HCT116 (cell line): ENCODE measurements at places on chromosomes 12 and 14.

DNA sequence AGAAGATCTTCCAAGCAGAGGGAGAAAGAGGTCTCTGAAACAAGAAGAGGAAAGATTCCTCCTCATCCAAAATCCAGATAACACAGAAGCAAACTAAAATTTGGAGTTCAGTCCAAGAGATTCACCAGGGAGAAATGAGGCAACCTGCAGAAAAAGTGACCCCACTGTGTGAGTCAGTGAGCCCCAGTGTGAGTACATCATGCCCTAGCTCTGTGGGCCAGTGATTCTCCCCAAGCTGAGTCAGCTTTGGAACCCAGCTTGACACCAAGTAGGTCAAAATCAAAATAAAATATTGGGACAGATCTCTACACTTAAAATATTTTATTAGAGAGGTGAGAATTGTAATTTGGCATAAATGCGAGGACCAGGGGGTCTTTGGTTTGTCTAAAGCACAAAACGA lies 17.2 kb downstream of the CLEC2B start:
- no peak overlapping the region for H3K4me3 ChIP-seq
- no peak overlapping the region for H3K27ac ChIP-seq
- H3K36me3 ChIP-seq, result no peaks in the 10 kb centered on the region
- H3K27me3 ChIP-seq, result peaks cover 64% of the 10 kb centered on the region

GRCh38 chr12:65055859-65056258 lies 65.2 kb downstream of the WIF1 start:
- H3K27me3 ChIP-seq, result peaks cover 8% of the 10 kb centered on the region; the same call in 1 of the 2 replicates
- no peaks in the 10 kb centered on the region for H3K4me1 ChIP-seq
- no peak overlapping the region for H3K4me3 ChIP-seq
- no peaks in the 10 kb centered on the region for H3K36me3 ChIP-seq

DNA sequence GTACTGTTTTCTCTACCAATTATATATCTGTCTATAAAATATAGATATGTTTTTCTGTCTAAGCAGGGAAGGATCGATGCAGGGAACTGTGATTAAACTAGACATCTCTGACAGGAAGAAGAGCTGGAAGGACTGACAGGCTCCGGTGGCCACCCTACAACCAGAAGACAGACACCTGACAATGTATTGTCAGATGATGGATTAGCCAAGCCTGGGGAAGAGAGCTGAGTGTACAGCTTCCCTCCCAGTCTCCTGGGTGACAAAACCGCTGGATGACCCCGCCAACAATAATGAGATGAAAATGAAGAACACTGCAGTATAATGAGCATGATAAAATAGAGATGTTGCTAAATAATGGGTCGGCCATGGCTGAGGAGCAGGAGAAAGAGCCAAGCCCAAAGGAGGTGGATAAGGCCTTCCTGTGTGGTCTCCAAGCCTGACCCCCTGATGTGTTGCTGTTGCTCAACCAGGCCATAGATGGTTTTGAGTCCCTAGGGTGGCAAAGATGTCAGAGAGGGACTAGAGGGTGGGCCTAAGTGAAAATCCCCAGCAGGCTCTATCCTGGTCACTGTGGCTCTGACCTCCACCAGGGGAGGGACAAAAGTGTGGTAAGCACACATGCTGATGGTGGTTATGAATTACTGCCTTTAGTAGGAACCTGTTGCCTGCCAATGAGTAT lies 28.2 kb downstream of the DHRS2 start:
- peaks cover 5% of the 10 kb centered on the region; the same call in 1 of the 2 replicates for H3K27me3 ChIP-seq
- no peak for DNase-seq
- H3K27ac ChIP-seq, result no peak overlapping the region

- no peak overlapping the region for H3K27ac ChIP-seq
- no peak for DNase-seq
- H3K36me3 ChIP-seq, result no peaks in the 10 kb centered on the region
- peaks cover 28% of the 10 kb centered on the region for H3K27me3 ChIP-seq
- no peaks in the 10 kb centered on the region for H3K4me1 ChIP-seq
These were observed 8.1 kb downstream of the OR10G2 start for GRCh38 chr14:21626491-21627230.

GRCh38 chr12:132561427-132562156 lies 48.8 kb downstream of the LRCOL1 start:
- peaks cover 18% of the 10 kb centered on the region; the same call in 1 of the 2 replicates for H3K4me1 ChIP-seq
- peak overlapping the region; percentile 96 for H3K27ac ChIP-seq
- no peaks in the 10 kb centered on the region; the same call in 1 of the 2 replicates for H3K36me3 ChIP-seq
- no peak for DNase-seq
- H3K27me3 ChIP-seq, result no peaks in the 10 kb centered on the region
- H3K4me3 ChIP-seq, result peak overlapping the region; percentile 87

- H3K4me1 ChIP-seq, result no peaks in the 10 kb centered on the region
- no peak for DNase-seq
- H3K27ac ChIP-seq, result no peak overlapping the region
- no peak overlapping the region for H3K4me3 ChIP-seq
These were observed 88.7 kb upstream of the DHRS4 start for GRCh38 chr14:23864861-23865260.

DNA sequence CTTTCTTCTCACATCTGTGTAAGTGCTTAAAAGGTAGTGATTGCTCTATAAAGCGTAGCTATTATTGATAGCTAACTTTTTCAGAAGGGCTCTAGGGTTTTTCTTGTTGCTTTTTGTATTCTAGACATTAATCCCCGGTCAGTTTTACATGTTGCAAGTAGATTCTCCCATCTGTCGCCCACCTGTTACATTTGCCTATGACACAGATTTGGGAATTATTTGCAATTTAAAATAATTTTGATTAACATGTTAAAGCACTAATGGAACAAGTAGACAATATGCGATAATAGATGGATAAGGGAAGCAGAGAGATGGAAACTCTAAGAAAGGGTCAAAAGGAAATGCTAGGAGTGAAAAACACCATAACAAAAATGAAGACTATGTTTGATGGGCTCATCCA lies 44.5 kb downstream of the DIO3 start:
- DNase-seq, result no peak
- peaks cover 47% of the 10 kb centered on the region for H3K27me3 ChIP-seq
- no peak overlapping the region for H3K27ac ChIP-seq

GRCh38 chr12:26821212-26821701 lies 11.7 kb downstream of the ITPR2 start:
- H3K36me3 ChIP-seq, result no peaks in the 10 kb centered on the region
- no peaks in the 10 kb centered on the region for H3K27me3 ChIP-seq
- no peak overlapping the region for H3K27ac ChIP-seq
- no peak overlapping the region for H3K4me3 ChIP-seq
- DNase-seq, result no peak
- H3K4me1 ChIP-seq, result no peaks in the 10 kb centered on the region; the same call in 1 of the 2 replicates

GRCh38 chr12:41339784-41340183 lies 151.7 kb downstream of the PDZRN4 start:
- H3K27ac ChIP-seq, result no peak overlapping the region
- H3K36me3 ChIP-seq, result no peaks in the 10 kb centered on the region
- no peak overlapping the region for H3K4me3 ChIP-seq
- DNase-seq, result no peak
- H3K4me1 ChIP-seq, result no peaks in the 10 kb centered on the region
- no peaks in the 10 kb centered on the region for H3K27me3 ChIP-seq

GRCh38 chr14:99664937-99665273 lies 19.2 kb upstream of the CYP46A1 start:
- DNase-seq, result no peak
- no peak overlapping the region for H3K4me3 ChIP-seq
- no peaks in the 10 kb centered on the region for H3K27me3 ChIP-seq
- no peak overlapping the region for H3K27ac ChIP-seq

DNA sequence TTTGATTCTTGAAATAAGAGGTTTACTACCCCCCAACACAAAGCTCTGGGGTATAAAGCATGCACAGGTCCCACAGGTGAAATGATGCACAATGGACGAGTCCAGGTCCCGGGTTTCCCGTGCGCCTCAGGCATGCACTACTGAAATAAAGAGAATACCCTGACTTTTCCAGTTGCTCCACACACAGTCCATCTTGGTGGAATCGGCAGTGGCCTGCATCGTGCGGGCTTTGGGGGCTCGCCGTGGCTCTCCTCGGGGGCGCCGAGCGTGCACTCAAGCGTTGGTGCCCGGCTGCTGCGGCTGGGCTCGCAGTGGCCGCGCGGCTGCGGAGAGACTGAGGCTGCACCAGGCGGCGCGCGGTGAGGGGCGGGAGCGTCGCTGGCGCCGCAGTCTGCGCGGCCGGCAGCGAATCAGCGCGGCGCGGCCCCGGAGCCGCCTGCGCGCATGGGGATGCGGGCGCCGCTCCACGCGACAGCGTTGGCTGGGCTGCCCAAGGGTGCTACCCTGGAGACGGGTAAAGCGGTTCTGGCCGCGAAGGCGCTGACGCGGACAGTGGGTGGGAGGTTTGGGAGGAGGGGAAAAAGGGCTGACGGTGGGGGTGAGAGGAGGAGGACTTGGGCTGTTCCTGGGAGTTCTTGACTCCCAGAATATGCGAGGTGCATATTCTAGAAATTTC lies 53.8 kb upstream of the CCDC175 start:
- no peak overlapping the region for H3K4me3 ChIP-seq
- no peak for DNase-seq
- H3K27me3 ChIP-seq, result no peaks in the 10 kb centered on the region
- no peaks in the 10 kb centered on the region for H3K4me1 ChIP-seq

GRCh38 chr14:89267656-89268055 lies 149.4 kb downstream of the FOXN3 start:
- no peak overlapping the region for H3K27ac ChIP-seq
- no peaks in the 10 kb centered on the region for H3K36me3 ChIP-seq
- no peak overlapping the region for H3K4me3 ChIP-seq
- H3K27me3 ChIP-seq, result no peaks in the 10 kb centered on the region
- no peaks in the 10 kb centered on the region for H3K4me1 ChIP-seq
- DNase-seq, result no peak

- H3K4me1 ChIP-seq, result no peaks in the 10 kb centered on the region; the same call in 1 of the 2 replicates
- H3K27ac ChIP-seq, result no peak overlapping the region
- no peak overlapping the region for H3K4me3 ChIP-seq
These were observed 69.4 kb downstream of the ATXN2 start for GRCh38 chr12:111529424-111530368.

- DNase-seq, result peak; percentile 51
- H3K4me3 ChIP-seq, result no peak overlapping the region
- H3K27me3 ChIP-seq, result no peaks in the 10 kb centered on the region
- H3K27ac ChIP-seq, result no peak overlapping the region
These were observed 20.5 kb upstream of the TESC start for GRCh38 chr12:117119592-117120198.

DNA sequence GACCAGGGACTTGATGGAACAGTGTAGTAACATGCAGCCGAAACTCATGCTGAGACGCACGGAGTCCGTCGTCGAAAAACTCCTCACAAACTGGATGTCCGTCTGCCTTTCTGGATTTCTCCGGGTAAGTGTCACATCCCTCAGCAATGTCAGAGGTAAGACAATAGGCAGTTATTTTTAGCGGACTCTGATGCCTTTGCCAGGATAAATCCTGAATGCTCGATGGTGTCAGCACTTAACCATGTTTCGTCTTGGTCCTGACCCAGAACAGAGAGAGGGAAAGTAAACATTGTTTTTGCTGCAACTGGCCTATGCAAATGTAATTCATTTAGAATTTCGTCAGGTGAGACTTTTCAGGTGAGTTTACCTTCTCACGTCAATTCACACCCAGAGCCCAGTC lies 112.3 kb downstream of the PLXNC1 start:
- H3K4me3 ChIP-seq, result no peak overlapping the region
- DNase-seq, result no peak
- no peaks in the 10 kb centered on the region for H3K27me3 ChIP-seq
- no peak overlapping the region for H3K27ac ChIP-seq
- H3K4me1 ChIP-seq, result peaks cover 21% of the 10 kb centered on the region
- H3K36me3 ChIP-seq, result no peaks in the 10 kb centered on the region

GRCh38 chr12:131012279-131013069 lies 58.8 kb downstream of the ADGRD1 start:
- H3K27ac ChIP-seq, result no peak overlapping the region
- no peak for DNase-seq
- no peaks in the 10 kb centered on the region for H3K36me3 ChIP-seq
- H3K4me3 ChIP-seq, result no peak overlapping the region
- H3K27me3 ChIP-seq, result no peaks in the 10 kb centered on the region
- no peaks in the 10 kb centered on the region for H3K4me1 ChIP-seq

DNA sequence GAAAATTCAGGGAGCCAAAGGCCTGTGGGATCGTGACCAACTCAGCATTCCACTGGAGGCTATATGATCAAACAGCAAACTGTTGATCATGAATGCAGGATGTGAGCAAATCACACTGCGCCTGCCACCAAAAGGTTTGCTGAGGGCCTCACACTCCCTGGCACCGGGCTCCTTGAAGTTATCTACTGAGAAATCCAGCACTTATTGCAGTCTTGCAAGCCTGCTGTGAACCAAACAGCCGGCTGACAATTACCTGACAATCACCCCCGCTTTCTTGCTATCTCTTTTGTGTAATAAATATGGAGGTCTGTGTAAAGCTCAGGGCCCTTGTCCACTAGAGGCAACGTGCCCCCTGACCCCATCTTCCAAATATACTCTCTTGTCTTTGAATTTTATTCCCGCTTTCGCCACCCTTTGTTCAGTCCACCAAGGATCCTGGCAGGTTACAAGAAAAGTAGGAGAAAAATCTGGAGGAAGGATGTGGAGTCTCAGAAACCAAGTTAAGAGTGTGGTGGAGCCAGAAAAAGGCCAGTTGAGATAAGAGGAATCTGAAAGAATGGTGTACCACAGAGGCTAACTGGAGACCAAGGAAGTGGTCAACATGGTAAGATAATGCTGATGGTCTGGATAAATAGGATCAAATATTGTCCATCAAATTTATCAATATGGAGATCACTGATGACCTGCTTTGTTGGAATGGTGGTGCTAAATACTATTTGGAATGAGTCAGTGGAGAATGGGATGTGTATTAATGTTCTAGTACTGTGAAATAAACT lies 229.2 kb downstream of the ALX1 start:
- no peaks in the 10 kb centered on the region for H3K36me3 ChIP-seq
- no peak overlapping the region for H3K27ac ChIP-seq
- no peak for DNase-seq
- no peaks in the 10 kb centered on the region for H3K4me1 ChIP-seq
- H3K4me3 ChIP-seq, result no peak overlapping the region
- no peaks in the 10 kb centered on the region for H3K27me3 ChIP-seq

DNA sequence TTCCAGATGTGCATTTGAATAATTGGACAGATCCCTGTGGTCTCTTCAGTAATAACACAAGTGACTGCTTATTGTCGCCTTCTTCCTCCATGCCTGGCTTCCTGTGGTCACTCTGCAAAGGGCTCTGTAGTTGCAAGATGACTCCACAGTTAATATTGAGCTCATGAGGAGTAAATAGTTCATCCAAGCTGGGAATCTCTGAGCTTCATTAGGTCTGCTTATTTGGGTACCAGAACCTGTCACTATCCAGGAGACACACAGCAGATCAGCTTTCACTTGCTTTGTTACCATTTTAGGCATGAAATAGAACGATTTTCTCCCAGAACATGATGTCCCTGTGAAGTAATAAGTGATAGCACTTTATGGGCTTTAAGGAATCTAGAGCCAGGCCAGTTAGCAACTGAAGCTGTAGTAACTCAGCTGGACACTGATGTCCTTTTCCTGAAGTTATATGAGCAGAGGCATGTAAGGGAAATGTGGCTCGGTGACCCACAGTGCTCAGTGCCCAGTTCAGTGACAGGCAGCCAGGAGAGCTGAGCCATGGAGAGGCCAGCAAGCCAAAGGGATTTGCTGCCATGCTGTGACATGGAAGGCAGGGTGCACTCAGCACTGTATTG lies 50.1 kb downstream of the CRADD start:
- peaks cover 8% of the 10 kb centered on the region for H3K4me1 ChIP-seq
- H3K27me3 ChIP-seq, result no peaks in the 10 kb centered on the region
- no peak for DNase-seq
- no peaks in the 10 kb centered on the region for H3K36me3 ChIP-seq
- H3K4me3 ChIP-seq, result no peak overlapping the region

GRCh38 chr12:663293-663871 lies at the start of gene NINJ2:
Gene NINJ2 (minus strand): TSS chr12:663445. CDS start chr12:663360, 85 bp downstream.
- H3K4me3 ChIP-seq, result no peak within 1 kb of the TSS
